ENCODE measurements at places on chromosomes 1 and 21.

DNA sequence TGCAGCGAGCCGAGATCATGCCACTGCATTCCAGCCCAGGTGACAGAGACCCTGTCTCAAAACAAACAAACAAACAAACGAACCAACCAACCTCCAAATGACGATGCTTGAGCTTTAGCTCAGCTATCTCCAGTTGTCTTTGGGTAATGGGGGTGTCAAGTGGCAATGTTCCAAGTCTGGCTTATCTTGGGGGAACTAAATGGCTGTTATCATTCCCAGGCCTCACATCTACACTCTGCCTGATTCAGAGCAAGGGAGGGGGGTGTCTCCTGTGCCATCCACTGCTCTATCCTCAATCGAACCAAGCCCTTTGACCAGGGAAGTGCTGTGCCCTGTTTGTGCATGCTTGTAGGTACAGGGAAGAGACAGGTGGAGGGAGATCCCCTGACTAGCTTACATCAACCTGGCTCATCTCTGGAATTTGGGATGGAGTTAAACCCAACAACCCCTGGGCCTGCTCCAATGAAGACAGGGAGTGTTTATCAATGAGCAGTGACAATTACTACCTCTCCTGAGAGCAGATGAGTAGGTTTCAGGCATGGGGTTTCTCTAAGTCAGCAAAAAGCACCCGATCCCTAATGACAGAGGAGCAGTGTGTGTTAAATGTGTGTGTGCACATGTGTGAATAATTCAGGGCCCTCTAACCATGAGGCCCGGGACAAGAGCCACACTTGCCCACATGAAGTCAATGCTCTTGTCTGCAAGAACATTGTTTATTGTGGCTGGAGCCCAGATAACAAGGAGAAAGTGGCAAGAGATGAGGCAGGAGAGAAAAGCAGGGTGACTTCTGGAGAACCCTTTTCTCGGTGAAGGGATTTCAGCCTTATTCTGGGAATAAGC lies 20.3 kb upstream of the IL6R start:
- DNase-seq, result no peak

DNA sequence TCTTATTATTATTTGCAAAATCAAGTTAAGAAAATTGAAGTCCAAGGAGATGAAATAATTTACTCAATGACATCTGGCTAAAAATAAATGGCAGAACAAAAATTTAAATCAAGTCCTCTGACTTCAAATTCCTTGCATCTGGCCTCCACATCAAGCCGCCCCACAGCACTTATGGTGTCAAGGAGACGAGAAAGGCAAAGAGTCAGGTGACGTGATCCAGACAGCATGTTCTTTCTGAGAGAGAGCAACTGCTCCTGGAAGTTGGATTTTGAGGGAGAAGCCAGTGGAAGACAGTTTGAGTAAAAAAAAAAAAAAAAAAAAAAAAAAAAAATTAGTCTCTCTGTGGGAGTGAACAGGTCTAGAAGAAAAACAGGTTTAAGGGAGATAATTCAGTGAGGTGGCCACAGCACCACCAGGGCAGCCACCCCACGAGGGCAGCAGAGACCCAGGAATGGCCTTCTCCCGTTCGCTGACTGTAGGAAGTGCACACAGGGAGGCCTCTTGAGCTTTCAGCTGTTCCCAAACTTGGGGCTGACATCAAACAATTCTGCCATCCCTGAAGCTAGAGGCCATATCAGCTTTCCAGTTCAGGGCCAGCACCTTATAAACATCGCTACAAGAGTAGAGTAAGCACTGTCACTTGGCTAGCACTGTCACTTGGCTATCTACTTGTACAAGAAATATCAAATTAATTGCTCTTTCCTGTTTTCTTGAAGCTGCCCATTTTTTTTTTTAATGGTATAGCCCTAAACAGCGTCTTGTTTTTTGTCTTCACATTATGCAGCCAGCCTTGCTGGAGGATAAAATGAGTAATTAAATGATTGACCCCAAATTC lies 7.8 kb downstream of the C1orf162 start:
- DNase-seq, result no peak

DNA sequence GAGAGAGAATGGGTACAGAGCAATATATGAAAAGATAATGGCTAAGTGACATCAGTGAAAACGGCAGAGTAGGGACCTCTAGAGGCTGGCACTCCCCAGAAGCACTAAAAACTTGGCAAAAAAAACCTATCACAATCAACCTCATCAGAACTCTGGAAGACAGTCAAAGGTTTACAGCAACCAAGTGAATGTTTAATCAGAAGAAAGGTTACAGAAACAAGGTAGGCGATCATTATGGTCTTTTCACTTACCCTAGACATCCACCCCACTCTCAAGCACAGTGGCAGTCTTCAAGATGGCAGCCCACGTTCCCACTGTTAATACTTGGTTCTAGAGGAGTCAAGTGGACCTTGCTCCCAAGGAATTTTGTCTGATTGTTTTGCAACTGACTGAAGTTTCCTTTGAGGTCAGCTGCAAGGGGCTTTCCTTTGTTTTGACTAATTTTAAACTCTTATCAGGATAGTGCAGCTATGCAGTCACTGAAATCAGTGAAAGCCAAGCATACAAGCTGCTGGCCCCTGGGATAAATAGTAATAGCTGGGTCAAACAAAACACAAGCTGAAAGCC lies 7.2 kb downstream of the KIFAP3 start:
- DNase-seq, result no peak

DNA sequence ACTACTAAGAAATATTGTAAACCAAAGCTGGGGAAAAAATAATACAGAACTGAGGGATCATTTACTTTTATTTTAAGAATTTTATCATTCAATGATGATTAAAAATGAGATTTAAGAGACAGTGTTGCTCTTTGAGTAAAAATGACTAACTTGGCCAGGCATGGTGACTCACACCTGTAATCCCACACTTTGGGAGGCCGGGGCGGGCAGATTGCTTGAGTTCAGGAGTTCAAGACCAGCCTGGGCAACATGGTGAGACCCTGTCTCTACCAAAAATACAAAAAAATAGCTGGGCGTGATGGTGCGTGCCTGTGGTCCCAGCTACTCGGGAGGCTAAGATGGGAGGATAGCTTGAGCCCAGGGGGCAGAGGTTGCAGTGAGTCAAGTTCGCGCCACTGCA lies 21.8 kb upstream of the PLEKHO1 start:
- DNase-seq, result no peak

DNA sequence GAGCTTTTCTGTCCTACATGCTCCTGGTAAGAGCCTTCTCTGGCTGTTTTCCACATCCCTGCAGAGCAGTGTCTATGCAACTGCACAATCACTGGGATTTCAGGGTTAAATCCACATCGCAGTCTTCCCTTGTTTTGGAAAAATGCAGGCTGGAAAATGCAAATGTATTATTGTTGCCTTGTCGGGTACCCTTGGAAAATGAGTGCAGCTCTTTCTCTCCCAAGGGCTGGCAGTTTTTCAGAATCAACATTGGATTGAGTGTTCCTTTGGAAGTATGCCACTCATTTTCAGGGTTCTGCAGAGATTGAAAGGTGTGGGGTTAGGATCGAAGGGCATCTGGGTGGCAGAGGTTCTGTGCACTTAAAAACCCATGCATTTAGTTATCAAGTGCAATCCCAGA lies 3.2 kb downstream of the NOS1AP start:
- DNase-seq, result no peak

GRCh38 chr1:85088408-85088784 lies 40.1 kb upstream of the MCOLN3 start:
- DNase-seq, result no peak

DNA sequence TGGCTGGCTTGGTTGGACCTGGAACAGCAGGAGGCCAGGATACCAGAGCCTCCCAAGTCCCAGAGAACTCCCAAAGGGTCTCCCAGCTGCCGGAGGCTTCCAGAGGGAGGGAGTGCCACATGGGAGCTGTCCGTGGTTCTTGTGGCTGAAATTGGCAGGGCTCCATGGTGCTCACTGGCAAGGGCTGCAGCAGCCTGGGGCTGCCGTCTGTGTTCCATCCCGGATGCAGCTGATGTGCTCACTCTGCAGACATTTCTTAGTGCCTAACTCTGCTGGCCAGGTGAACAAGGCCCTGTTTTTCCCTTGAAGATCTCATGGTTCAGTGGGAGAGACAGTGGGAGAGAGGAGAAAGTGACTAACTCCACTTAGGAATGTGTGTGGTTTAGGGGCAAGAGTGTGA lies 261.1 kb downstream of the CAMTA1 start:
- no peak for DNase-seq

DNA sequence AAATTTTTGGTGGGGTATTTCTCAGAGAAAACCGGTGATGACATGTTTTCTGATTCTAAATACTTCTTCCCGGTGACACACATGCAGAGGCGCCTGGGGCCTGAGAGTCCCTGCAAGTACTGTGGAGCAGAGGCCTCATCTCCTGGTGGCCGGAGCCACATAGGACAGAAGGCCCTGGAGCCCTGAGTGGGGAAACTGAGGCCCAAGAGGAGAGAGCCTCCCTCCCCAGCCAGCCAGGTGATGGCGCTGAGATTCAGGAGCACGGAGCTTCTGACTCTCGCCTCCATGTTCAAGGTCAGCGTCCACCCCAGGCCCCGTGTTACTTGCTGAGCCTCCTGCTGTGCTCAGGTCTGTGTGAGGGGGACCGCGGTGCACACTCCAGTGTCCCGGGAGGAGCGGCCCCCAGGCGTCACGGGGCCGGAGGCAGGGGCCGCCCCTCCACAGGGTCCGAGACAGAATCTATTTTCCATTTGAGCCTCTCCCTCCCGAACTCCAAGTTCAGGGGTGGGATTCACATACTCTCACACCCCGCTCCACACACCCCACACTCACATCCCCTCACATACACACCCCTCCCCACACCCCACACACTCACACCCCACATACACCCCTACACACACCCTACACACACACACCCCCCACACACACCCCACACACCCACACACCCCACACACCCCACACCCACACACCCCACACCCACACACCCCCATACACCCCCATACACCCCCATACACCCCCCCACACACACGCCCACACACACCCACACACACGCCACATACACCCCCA lies 43.8 kb downstream of the SLX9 start:
- no peak for DNase-seq

DNA sequence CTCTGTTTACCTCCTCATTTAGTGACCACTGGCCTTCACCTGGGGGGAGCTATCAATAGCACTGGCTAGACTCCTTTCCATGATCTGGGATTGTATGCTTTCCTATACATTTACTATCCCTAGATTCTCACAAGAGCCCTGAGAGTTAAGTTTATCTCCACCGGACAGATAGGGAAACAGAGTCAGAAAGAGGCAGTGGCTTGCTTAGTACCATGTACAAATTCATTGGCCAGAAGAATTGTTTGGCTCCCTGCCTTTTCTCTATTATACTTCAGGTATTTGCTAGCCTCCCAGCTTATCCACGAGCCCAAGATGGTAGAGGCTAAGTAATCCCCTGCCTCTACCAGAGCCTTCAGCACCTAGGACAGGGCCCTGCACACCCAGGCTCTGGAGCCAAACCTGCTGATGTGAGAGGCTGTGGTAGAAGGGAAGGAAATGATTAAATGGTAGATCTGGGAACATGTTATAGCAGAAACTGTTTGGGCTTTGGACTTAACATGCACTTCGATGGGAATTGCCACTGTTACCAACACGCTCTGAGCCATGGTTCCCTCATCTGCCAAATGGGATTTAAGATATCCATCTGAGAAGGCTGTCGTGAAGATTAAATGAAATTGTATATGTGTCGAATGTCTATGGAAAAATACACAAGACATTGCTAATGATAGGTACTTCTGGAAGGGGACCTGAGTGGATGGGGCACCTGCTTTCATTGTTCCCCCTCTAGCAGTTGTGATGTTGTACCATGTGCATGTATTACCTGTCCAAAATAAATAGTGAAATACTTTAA lies 3.1 kb upstream of the BLACAT1 start:
- no peak for DNase-seq

DNA sequence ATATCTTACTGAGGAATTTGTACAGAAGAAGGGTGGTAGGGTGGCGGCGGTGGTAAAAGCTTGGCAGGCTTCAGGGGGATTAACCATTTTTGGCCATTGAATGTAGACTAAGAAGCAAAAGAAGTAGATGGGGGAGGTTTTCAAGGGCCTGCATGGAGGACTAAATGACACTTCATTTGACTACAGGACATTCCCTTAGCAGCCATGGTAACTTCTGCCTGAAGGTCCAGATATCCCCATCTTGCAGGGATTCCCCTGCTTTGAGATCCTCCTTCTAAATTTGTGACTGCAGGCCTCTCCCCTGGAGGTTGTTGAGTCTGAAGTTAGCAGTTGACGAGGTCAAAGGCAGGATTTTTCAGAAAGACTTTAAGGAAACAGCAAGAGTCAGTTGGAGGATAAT lies 4.8 kb downstream of the VASH2 start:
- DNase-seq, result no peak

GRCh38 chr1:180228648-180229482 lies 1.2 kb upstream of the LHX4 start:
- no peak for DNase-seq

DNA sequence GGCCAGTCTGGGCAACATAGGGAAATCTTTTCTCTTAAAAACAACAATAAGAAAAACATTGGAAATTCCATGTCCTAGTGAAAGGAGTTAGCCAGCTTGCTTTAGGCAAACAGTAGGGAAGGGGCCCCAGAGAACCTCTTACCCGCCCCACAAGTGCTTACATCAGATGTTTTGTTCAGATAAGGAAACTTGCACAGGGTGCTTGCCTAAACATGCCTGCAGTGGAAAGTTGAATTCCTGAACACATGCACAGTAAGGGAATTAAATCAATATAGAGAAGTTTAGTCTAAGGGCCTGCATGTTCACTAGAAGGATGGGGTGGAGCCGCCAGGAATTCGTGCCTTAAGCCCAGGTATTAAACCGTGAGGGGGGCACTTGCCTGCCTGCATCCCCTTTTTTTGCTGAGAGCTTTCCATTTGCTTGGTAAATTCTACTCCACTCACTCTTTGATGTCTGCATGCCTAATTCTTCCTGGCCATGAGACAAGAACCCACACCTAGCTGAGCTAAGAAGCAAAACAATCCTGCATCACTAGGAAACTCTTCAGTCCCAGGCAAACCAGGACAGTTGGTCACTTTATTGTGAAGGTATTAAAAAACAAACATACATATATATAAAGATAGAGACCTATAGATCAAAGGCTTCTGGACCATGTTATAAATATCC lies 499.0 kb downstream of the SIPA1L2 start:
- DNase-seq, result no peak

DNA sequence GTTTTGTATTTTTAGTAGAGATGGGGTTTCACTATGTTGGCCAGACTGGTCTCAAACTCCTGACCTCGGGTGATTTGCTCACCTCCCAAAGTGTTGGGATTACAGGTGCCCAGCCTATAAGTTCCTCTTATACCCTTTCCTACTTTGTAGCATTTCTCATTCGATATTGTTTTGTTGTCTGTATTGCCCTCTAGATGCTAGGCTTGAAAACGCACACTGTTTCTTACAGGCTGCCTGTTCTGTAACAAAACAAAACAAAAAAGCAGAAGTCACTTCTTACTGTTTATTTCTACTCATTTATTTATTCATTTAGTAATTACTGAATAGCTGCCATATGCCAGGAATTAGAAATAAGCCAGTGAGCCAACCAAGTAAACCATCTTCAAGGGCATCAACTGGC lies 136.9 kb upstream of the BMP8A start:
- DNase-seq, result no peak

DNA sequence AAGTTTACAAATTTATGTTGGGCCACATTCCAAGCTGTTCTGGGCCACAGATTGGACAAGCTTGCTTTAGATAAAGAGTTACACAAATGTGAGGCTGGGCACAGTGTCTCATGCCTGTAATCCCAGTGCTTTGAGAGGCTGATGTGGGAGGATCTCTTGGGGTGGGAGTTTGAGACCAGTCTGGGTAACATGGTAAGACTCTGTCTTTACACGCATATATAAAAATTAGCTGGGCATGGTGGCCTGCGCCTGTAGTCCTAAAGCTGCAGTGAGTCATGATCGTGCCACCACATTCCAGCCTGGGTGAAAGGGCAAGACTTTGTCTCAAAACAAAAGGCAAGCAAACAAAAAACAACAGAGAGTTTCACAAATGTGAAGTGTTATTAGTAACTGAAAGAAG lies 5.9 kb upstream of the VCAM1 start:
- DNase-seq, result no peak

Data from NCI-H2081 treated with DMSO at 0.1 percent for 48 hours (cell line).